Glutamatergic neuron (in vitro differentiated cells): ENCODE measurements at places on chromosomes 11 and 22.

DNA sequence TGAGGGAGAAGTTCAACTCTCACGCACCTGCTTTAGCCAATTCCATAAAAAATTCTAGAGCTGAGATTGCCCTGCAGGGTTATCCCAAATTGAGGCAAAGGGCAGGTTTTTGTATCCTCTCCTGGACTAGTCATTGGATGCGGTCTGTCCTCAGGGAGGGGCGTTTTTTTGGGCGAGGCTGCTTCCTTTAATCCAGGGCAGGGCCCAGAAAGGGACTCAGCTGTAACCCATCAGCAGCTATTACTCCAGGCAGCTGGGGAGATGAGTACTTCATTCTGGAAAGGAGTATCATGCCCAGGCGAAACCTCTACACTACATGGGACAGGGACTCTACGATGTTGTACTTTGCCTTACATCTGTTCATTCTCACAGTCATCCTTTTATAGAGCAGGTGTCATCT lies 103.3 kb downstream of the SCN3B start:
- DNase-seq: no peak

- no peak for DNase-seq
Observed at GRCh38 chr11:134589129-134589528, 177.1 kb upstream of the B3GAT1 start.

GRCh38 chr11:78203184-78203583 lies 14.5 kb downstream of the USP35 start:
- DNase-seq: no peak

- DNase-seq: no peak
Observed at GRCh38 chr11:73124800-73125199, 17.3 kb downstream of the FCHSD2 start.

GRCh38 chr22:45208993-45209838 lies 31.5 kb downstream of the KIAA0930 start:
- DNase-seq: peak; percentile 73

DNA sequence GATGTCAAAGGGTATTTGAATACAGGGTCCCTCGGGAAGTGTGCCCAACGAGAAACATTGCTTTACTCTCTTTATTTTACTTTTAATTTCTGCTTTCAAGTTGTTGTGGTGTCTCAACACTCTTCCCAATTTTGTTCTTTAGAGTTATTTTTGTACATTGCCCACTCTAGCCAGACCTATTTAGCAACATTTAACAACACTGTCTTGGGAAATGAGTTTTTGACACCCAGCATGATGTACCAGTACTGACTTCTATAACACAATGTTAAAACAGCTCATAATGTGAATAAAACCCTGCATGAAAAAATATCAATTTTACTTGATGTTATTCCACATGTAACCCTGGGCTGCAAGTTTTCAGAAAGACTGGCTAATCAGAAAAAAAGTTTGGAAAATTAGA lies 350.2 kb upstream of the PITPNB start:
- DNase-seq: no peak

- DNase-seq: no peak
Observed at GRCh38 chr11:115132436-115133228, 371.6 kb downstream of the CADM1 start.

GRCh38 chr11:11987503-11988022 lies 20.9 kb downstream of the DKK3 start:
- no peak for DNase-seq

GRCh38 chr22:27892811-27893210 lies 26.2 kb downstream of the PITPNB start:
- DNase-seq: no peak

- no peak for DNase-seq
Observed at GRCh38 chr22:50320671-50321325, 6.0 kb downstream of the DENND6B start.

DNA sequence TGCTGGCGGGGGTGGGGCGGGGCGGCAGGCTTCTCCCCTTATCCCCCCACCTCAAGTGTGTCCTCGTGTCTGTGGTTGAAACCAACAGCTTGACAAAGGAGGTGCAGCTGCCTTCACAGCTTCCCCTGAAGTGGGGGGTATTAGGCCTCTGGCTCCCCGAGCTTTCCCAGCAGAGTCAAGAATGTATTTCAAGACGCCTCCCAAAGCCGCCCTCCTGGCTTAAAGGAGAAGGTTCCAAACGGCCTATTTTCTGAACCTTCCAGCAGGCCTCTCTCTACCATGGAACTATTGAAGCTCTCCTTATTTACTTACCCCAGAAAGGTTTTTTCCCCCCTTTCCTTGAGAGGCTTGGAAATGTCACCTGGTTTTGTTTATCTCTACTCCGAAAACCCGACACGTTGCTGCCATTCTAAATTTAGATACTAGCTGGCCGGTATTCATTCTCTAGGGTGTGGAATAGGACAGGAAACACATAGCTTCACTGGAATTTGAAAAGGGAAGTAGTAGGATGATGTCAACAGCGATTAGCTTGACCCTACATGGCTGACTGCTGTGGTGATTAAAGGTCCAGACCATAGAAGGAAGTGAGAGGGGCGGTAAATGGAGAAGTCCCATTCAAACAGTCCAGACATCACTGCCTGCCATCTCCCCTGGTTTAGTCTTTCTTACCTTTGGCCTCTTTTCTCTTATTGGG lies 671 bp upstream of the PICALM start:
- no peak for DNase-seq

DNA sequence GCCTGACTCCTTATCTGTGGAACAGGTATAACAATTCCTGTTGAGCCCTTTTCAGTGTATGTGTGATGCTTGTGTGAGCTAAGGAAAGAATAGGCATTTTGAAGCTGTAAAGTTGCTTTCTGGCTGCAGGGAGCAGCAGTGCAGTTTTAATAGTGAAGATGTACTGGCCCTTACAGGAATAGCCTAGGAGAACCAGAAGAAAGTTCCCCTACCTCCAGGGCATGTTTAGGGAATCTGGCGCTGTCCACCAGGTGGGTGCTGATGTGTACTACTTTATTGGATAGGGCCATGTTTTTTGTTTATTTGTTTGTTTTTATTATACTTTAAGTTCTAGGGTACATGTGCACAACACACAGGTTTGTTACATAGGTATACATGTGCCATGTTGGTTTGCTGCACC lies 11.5 kb downstream of the BMAL1 start:
- DNase-seq: no peak

DNA sequence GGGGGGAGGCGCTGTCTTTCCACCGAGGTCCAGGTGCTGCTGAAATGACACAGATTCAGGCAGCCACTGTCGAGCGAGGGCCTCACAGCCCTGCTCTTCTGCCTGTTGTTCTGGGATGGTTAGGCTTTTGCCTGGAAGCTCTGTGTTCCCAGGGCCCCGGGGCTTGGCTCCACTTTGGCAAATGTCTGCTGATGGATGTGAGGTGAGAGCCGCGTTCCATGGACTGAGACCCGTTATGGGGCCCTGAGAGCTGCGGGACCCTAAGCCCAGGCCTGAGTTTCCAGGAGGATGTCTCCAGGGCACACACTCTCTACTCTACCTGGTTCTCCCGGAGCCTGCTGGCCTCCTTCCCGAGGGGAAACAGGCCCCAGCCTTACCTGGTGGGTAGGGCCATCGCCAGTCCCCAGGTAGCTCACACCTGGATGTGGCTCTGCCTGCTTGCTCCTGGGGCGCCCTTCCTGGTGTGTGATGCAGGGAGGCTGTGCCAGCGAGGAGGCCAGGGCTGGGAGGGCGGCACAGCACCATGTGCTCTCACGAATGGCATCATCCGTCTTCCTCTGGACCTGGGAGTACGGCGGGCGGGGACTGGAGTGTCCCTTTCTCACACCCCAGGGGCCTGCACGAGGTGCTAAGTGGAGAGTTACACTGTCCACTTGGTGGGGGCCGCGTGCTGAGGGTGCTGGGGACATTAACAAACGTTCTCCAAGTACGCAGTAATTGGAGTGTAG lies 435.5 kb downstream of the TBC1D22A start:
- DNase-seq: no peak

DNA sequence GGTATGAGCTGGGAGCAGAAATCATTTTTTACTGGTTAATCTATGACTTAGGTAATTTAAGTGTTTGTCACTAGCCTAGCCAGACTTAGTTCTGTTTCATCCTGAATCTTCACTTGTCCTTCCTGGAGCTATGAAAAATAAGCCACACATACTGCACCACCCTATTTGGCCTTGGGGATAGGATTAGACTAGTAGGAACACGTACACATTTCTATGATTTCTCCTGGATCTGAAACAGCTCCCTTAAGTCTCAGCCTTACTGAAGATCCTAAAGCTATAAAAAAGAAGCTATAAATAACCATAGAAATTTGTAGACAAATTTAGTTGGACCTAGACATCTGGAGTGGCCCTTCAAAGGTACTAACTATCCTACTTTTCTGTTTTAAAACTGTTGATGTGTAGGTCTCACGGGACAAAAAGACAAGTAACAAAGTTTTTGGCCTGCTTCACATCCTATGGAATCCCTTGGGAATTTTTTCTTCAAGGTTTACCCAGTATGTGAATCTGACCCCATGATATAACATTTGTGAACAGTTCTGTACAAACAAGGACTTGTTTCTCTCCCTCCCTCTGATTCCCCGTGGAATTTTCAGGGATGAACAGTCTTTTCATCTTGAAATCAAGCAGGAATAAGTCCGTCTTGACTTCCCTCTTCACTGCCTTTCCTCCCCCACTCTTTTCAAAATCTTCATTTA lies 275.0 kb downstream of the FAM76B start:
- no peak for DNase-seq

DNA sequence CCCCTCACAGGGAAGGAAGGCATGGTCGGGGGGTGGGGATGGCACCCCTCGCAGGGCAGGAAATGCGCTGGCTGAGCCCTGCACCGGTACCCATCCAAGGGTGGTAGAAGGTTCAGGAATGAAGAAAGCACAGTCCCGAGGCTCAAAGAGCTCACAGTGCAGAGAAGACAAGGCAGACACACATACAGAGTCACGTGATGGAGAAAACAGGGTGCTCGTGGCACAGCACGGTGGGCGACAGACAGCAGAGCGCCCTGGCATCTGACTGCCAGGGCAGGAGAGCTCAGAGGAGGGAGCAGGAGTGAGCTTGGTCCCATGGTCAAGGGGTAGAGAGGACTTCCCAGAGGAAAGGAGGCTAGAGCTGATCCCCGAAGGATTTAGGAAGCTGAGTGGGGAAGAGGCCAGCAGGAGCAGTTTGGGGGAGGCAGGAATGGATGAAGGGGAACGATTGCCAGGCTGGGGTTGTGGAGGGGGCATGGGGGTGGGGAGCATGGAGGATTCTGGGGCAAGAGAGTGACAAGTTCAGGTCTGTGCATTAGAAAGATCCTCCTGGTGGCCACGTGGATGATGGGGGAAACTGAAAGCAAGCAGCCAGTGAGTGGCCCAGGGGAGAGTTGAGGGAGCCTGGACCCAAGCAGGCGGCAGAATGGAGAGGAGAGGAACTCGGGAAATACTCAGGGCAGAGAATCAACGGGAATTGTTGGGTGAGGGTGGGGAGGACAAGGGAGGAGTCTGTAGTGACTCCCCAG lies 43.9 kb downstream of the PDE2A start:
- no peak for DNase-seq

- no peak for DNase-seq
Observed at GRCh38 chr22:44698531-44699421, 3.2 kb upstream of the PRR5 start.

DNA sequence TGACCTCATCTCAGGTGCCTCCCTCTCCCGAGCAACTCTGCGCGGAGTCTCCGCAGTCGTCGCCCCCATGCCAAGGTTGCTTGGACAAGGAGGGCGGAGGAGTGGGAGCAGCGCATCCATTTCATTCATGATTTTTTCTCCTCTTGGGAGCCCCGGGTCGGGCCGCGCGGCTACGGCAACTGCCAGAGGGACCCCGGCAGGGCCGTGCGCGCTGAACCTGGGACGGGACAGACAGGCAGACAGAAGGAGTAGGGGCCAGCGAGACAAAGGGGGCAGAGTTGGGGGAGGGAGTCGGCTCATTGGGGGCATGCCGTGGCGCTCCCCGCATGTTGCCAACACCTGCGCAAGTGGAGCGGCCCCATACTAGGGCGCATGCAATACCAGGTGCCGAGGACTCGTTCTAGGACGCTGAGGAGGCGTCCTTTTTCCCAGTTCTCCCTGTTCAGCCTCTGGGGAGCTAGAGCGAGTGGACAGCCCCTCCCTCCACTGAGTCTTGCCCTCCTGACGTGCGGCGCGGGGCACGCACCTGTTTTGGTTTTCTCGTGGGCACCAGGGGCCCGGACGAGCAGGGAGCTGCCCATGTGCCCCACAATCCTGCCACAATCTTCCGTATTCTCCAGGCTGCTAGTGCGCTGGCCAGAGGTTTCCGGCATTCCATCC lies 501 bp upstream of the PTPN5 start:
- DNase-seq: no peak

GRCh38 chr11:42591841-42592240 lies 720.0 kb upstream of the API5 start:
- DNase-seq: no peak

DNA sequence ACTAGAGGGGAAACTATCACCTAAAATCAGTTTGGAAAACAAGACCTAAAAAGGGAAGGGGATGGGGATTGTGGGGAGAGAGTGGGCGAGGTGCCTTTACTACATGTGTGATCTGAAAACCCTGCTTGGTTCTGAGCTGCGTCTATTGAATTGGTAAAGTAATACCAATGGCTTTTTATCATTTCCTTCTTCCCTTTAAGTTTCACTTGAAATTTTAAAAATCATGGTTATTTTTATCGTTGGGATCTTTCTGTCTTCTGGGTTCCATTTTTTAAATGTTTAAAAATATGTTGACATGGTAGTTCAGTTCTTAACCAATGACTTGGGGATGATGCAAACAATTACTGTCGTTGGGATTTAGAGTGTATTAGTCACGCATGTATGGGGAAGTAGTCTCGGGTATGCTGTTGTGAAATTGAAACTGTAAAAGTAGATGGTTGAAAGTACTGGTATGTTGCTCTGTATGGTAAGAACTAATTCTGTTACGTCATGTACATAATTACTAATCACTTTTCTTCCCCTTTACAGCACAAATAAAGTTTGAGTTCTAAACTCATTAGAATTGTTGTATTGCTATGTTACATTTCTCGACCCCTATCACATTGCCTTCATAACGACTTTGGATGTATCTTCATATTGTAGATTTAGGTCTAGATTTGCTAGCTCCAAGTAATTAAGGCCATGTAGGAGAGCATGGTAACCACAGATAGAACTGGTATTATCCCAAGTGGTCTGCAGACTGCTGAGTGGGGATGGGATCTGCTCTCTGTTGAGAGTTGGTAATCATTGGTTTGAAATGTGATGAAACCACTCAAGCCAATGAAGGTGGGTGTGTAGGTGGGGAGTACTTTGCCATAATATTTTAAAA lies 3.6 kb downstream of the NEAT1 start:
- DNase-seq: no peak

DNA sequence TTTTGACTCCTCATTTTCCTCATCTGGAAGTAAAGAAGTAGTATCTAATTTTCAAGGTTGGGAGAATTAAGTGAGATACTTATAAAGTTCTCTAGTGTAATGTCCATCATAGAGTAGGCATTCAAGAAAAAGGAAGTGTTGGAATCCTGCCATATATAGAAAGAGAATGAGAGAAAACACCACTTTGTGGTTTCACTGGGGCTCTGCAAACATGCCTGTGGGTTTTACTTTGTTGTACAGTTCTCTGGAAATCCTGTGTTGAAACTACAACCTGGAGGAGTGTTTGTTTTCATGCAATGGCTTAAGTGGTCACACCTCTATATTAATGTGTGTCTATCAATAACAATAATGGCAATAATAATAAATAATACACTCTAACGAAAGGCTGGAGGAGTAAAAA lies 741.7 kb downstream of the NELL1 start:
- DNase-seq: no peak

- DNase-seq: no peak
Observed at GRCh38 chr22:49754696-49755630, 72.7 kb downstream of the BRD1 start.

- DNase-seq: no peak
Observed at GRCh38 chr11:6357222-6357621, 33.1 kb upstream of the SMPD1 start.
